CD4-positive, alpha-beta T cell treated with Interleukin-1 beta for 1 hour (primary cell): ENCODE measurements at places on chromosomes 11 and 22.

GRCh38 chr11:33379947-33380346, 122.8 kb downstream of the HIPK3 start:
- no peak for DNase-seq

- DNase-seq: no peak
Observed at GRCh38 chr11:79050786-79051185, 390.0 kb downstream of the TENM4 start.

GRCh38 chr11:116707746-116708145, 65.0 kb downstream of the BUD13 start:
- DNase-seq: no peak

GRCh38 chr11:37908219-37908548, 1310.1 kb upstream of the RAG2 start:
- DNase-seq: no peak

- DNase-seq: no peak
Observed at GRCh38 chr22:27239520-27239919, 562.0 kb downstream of the MN1 start.

- DNase-seq: peak; percentile 36
Observed at GRCh38 chr11:10398525-10398924, 56.5 kb upstream of the AMPD3 start.

DNA sequence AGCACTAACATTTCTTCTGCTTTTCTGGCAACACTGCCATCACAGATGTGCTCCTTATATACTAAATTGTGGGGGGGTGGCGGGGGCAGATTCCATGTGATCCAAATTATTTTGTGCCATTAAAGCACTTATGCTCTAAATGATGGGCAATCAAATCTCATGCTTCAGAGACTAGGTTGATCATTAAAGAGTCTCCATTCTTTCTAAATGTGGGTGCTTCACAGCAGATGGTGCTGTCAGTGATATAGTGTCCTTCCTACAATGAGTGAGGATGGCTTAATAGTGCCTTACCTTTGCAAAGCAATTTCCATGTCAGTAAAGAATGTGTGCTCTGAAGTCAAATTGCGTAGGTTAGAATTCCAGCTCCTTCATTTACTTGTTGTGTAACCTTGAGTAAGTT, 589.8 kb downstream of the ETS1 start:
- DNase-seq: no peak

- no peak for DNase-seq
Observed at GRCh38 chr11:111549196-111549868, 8.8 kb downstream of the LAYN start.

- DNase-seq: peak; percentile 66
Observed at GRCh38 chr11:67640021-67640757, 626 bp upstream of the TBX10 start.

DNA sequence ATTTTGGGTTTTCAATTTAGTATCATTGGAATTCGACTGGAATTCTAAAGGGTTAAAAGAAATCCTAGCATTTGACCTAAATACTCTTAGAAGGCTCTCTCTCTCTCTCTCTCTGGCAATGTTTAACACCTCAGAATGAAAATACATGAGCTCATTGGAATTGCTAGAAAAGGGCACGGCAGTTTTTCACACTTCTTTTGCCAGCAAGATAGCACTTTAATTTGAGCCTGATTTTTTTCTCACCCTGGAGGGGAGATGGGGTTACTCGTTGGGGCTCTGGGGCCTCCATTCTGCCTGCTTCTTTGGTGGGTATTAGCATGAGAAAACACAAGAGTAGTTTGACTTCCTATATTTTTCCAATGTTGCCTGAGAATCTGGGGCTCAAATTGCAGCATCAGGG, 22.8 kb upstream of the CLMP start:
- no peak for DNase-seq
